ENCODE measurements at places on chromosomes 13 and 19.

DNA sequence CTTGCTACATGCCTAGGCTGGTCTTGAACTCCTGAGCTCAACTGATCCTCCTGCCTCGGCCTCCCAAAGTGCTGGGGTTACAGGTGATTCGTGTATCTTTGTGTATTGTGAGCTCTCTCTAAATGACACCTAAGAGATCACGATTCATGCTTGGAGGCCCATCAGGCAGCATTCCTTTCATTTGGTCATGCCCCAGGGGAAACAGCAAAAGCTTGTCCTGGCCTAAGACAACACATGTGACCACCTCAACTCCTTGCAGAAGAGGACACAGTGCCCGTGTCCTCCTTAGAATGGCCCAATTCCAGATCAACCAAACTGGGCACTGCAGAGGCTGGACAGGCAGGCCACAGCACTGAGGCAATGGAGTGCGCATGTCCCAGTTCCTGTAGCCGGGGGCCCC is 32.5 kb downstream of the ZC3H4 start:
- no peak for DNase-seq

DNA sequence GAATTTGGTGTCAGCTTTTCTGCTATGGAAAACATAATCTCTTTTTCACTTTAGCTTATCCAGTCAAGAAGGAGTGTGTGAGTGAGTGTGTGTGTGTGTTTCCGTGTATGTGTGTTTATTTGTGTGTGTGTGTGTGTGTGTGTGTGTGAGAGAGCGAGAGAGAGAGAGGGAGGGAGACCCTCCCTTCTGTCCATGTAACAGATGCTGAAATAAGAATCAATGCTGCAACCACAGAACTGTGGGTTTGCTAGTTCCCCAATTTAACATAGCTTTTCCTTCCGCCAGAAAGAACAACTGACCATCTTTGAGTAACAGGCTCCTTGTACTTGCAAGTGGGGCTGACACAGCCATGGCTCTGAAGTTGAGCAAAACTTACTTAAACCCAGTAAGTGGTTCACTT is 5.2 kb downstream of the LCP1 start:
- no peak for DNase-seq

DNA sequence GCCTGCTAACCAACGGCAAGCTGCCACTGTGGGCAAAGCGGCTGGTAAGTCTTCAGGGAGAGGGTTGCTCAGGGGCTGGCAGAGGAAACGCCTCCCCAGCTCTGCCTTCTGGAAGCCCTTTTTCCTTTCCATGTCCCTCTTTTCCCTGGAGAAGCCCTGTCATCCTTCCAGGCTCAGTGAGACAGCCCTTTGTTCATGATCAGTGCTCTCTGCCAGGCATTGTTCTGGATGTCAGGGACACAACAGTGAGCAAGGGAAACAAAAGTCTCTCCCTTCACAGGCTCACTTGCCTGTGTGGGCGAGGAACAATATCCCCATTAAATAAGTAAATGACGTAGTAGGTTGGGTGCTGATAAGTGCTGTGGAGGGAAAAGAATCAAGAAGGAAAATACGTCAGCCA is 13.9 kb upstream of the OVOL3 start:
- no peak for DNase-seq

DNA sequence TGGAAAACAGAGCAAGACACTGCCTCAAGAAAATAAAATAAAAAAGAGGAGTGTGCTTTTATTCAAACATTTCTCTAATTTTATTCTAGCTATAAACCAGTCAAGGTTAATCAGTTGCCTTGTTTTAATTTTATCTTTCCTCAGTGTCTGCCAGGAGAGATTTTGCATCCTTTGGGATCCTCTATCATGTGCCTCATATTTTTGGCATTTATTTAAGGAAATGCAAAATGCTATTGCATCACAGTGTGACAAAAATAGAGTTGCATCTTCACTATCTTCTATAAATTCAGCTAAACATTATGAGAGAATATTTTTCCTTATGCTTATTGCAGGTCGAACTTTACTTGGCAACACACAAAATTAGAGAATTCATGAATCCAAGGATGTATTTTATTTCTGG is 639.0 kb upstream of the KLF12 start:
- no peak for DNase-seq

- no peak for DNase-seq
Observed at GRCh38 chr13:48535766-48536165, 2.9 kb upstream of the RCBTB2 start.

DNA sequence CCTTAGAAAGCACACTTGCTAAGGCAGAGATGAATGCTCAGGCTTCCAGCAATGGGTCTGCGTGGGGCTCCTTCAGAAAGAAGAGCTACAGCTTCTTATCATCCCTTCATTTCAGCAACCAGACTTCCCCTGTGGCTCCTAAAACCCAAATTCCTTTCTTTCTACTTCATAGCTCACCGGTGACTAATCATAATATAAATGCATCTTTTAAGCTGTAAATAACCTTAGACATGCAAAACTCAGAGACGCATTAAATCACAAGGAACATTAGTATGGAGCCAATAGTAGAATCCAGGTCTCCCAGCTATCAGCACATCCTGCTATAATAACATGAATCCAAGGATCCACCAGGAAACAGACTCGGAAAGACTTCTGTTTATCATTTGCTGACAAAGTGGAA is 375.6 kb downstream of the COG6 start:
- no peak for DNase-seq

DNA sequence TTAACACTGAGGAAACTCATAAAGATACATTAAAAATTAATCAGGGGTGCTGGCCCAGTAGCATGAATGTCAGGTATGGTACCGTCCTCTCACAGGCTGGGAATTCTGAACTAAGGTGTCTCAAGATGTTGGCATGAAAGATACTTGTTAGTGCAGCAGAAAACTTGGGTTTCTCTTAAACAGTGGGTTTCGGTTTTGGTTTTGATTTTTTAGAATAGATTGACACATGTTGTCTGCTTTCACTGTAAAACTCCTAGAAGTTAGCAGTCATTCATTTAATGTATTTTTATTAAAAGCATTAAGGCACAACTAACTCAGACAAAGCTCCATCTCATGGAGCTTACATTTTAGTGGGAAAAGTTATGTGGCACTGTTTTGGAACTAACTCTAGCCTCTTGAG is 3.5 kb upstream of the OBI1 start:
- no peak for DNase-seq

GRCh38 chr13:46756977-46757376 is 40.0 kb downstream of the ESD start:
- no peak for DNase-seq

- DNase-seq = no peak
Observed at GRCh38 chr13:107927557-107927956, 287.8 kb downstream of the LIG4 start.

DNA sequence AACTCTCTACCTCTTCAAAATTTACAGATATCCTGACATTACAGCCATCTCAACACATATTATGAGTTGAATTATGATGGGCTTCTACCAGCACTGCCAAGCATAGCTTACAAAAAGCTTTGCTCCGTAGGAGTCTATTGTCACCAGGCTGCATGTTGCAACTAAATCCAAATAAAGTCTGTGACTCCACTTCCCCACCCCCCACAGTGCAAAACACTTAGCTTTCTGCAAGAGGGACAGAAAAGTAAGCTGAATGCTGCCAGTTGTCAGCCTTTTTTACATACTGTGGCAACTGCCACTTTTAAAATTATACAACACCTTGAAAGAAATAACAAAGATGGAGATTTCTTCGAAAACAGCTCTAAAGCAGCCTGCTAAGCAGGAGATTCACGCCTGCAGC is 189.1 kb downstream of the FGF14 start:
- DNase-seq = no peak

- DNase-seq = no peak
Observed at GRCh38 chr19:55641426-55642152, 787 bp downstream of the ZNF580 start.

- DNase-seq = no peak
Observed at GRCh38 chr13:51292000-51292565, 47.4 kb upstream of the SERPINE3 start.

DNA sequence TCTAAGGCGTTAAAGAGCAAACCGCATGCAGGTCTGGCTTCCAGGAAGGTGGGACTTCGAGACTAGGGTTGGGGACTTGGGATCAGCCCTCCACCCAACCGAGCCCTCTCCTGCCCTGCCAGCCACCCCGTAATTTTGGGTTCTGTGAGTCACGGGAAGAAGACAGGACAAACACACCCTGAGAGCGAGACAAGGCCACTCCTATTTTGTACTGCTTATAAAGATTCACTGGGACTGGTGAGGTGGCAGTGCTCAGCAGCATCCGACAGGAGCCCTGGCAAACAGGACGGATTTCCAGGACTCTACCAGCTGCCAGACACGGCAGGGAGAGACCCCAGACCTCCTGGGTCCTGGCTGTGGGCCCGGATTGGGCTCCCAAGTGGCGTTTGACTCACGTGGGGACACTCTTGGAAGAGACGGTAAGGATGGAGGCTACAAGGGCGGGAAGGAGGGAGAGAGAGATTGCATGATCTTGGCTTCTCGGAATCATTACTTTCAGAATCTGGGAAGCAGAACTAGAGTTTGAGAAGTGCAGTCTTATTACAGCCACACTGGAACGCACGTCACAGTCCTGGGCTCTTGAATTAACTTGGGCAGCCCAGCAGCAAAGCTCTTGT is at the start of gene C5AR2:
Gene C5AR2 (plus strand): TSS at position 245 of the 617 bp plus-strand sequence. CDS start 8,625 bp downstream, outside the sequence.
- no peak for DNase-seq
